ENCODE measurements at places on chromosomes 16 and 17. TPM values are rescaled to one million over a fixed set of nuclear protein-coding genes. Genes with fewer than 3 reads are reported as not detected.

GRCh38 chr17:69714669-69715068 is 300.2 kb downstream of the MAP2K6 start:
- no peaks in the 10 kb centered on the region for H3K36me3 ChIP-seq
- peak overlapping the region; percentile 26 for H3K27ac ChIP-seq
- H3K4me1 ChIP-seq = peaks cover 59% of the 10 kb centered on the region
- no peaks in the 10 kb centered on the region for H3K27me3 ChIP-seq

- peaks cover 5% of the 10 kb centered on the region for H3K4me1 ChIP-seq
- H3K27me3 ChIP-seq = no peaks in the 10 kb centered on the region
- no peaks in the 10 kb centered on the region for H3K36me3 ChIP-seq
- H3K4me3 ChIP-seq = no peak overlapping the region
- no peak overlapping the region for H3K27ac ChIP-seq
- DNase-seq = no peak
Observed at GRCh38 chr16:55666012-55666411, 10.2 kb downstream of the SLC6A2 start.

The CENPN gene
- 77.4 TPM for total RNA-seq

GRCh38 chr17:34110315-34110714 is 144.8 kb upstream of the CCL2 start:
- H3K27ac ChIP-seq = no peak overlapping the region
- H3K4me3 ChIP-seq = no peak overlapping the region
- no peak for DNase-seq
- H3K4me1 ChIP-seq = no peaks in the 10 kb centered on the region
- no peaks in the 10 kb centered on the region for H3K36me3 ChIP-seq

The MYO15A gene
- 0.53 TPM for total RNA-seq

DNA sequence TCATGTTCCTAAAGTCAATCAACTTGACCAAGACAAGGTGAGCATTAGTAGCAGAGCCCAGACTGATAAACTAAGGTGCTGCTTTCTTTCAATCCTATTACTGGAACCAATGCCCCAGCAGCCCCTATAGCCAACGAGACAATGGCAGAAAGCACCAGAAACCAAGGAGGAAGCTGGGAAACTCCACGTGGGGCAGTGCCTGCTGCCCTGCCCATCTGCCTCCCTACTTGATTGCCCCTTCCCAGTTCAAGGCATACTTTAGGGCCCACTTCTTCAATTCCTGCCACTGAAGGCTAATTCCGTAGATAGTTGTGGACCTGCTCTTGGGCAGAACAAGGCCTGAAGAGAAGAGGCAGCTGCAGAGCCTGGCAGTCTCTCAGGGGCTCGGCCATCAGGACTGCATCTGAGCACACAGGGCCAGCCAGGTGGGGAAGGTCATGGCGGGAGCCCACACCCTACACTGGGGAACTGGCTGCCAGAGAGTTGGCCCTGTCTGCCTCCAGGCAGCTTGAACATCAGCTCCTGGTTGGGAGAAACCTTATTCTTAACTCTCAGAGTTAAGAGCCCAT is 30.9 kb downstream of the WSB1 start:
- no peak overlapping the region for H3K27ac ChIP-seq
- peaks cover 12% of the 10 kb centered on the region for H3K4me1 ChIP-seq
- no peaks in the 10 kb centered on the region for H3K36me3 ChIP-seq
- H3K4me3 ChIP-seq = no peak overlapping the region

GRCh38 chr16:69711115-69711740 is 15.1 kb downstream of the NQO1 start:
- no peak overlapping the region for H3K4me3 ChIP-seq
- no peak overlapping the region for H3K27ac ChIP-seq
- no peaks in the 10 kb centered on the region for H3K4me1 ChIP-seq
- DNase-seq = no peak
- no peaks in the 10 kb centered on the region for H3K36me3 ChIP-seq

DNA sequence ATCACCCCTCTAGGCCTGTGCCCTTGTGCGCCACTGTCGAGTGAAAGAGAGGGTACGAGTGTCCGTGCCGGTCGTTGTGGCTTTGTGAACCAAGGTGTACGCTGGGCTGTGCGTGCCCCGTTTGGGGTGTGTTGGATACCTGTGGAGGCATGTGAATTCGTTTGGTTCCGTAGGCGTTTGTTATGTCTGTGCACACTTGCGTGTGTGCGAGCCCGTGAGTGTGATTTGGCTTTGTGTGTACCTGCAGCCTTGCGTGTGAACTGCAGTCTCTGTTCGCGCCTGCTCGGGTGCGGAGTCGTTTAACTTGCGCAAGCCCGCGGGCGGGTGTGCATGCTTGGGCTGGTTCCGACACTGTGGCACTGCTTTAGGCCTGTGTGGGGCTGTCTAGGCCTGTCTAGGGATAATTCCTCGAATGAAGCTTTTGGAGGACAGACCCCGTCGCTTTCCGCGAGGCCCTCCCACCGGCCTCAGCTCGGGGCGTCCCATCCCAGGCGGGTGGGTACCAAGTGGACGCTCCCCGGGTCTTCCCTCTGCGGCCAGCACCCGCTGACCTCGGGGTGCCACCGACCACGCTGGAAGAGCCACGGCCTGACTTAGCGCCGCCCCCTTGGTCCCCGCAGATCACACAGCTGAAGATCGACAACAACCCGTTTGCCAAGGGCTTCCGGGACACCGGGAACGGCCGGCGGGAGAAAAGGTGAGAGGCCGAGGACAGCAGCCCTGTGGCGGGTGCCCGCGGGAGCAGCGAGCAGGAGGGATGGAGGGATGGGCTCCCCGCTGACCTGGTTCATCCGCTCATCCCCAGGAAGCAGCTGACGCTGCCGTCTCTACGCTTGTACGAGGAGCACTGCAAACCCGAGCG is 4.4 kb downstream of the TBX2 start:
- peak overlapping the region; percentile 61 for H3K27ac ChIP-seq
- peak overlapping the region; percentile 91 for H3K4me3 ChIP-seq
- no peaks in the 10 kb centered on the region for H3K27me3 ChIP-seq
- H3K36me3 ChIP-seq = peaks cover 57% of the 10 kb centered on the region
- DNase-seq = no peak

The APPBP2 gene
- 21.4 TPM for total RNA-seq

DNA sequence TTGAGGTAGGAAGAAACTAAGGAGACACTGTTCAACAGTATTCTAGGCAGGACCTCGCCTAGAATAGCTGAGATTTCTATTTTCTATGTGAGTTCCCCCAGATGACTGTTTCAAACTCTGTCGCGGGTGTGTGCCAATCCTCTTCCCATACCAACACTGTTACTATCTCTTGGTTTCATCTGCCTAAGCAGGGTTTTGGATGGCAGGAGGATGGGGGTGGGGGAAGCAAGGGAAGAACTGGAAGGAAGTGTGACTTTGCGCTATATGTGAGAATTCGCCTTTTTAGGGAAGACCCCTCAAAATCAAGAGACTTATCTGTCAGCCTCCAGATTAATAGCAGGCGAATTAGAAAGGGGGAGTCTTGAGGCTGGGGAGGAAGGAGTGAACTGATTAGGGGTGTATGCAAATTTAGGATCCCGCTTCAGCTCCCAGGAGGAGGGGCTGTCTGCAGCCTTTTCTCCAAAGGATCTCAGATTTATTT is 521 bp upstream of the G6PC3 start:
- peak overlapping the region; percentile 72 for H3K4me3 ChIP-seq

- H3K4me1 ChIP-seq = peaks cover 6% of the 10 kb centered on the region
- no peak overlapping the region for H3K4me3 ChIP-seq
- DNase-seq = no peak
- H3K36me3 ChIP-seq = no peaks in the 10 kb centered on the region
Observed at GRCh38 chr17:74001145-74001544, 202.3 kb upstream of the RPL38 start.

The BAHCC1 gene
- total RNA-seq = 17.4 TPM

The LHX1 gene
- total RNA-seq = 0.43 TPM

DNA sequence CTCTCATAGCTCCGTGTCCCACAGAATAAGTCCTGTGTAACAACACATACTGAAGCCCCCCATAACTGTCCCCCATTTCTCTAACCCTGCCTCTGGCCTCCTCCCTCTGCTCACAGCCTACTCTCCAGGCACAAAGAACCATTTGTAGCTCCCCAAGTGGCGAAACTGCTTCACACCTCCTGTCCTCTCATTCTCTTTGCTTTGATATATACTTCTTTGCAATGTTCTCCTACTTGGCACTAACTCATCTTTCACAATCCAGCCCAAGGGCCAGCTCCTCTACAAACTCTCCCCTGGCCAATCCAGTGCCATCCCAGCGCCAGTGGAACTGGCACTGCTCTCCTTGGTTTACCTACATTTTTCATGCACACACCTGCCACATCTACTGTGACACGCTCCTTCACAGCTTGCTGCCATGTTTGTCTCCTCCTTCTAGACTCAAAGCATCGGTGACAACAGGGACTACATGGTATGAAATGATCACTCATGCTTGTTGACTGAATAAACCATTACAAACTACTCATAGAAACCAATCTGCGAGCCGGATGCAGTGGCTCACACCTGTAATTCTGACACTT is 12.8 kb downstream of the CYTH1 start:
- H3K36me3 ChIP-seq = peaks cover 2% of the 10 kb centered on the region
- H3K27ac ChIP-seq = no peak overlapping the region
- peaks cover 23% of the 10 kb centered on the region for H3K4me1 ChIP-seq
- no peaks in the 10 kb centered on the region for H3K27me3 ChIP-seq

The WFDC1 gene
- total RNA-seq = 0.43 TPM

DNA sequence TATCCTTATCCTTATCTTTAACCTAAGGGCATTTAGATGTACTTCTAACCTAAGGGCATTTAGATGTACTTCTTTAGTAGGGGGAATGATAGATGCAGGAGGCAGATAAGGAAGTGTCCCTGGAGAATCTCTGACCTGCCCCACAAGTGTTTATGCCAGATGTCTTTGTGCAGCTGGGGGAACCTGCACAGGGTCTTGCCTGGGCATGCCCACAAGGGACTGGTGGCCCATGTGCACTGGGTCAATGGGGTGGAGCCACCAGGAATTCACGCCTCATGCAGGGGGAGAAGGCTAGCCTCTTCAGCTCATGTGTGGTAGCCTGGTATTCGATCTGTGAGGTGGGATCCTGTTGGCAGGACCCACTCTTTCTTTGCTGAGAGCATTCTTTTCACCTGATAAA is 38.0 kb downstream of the CA10 start:
- no peaks in the 10 kb centered on the region for H3K4me1 ChIP-seq
- H3K27ac ChIP-seq = no peak overlapping the region
- H3K36me3 ChIP-seq = no peaks in the 10 kb centered on the region

- no peaks in the 10 kb centered on the region for H3K36me3 ChIP-seq
- peak; percentile 66 for DNase-seq
- peaks cover 9% of the 10 kb centered on the region for H3K27me3 ChIP-seq
- H3K4me1 ChIP-seq = peaks cover 13% of the 10 kb centered on the region
Observed at GRCh38 chr16:1533443-1533951, at the start of gene TMEM204. Gene TMEM204 (plus strand): TSS chr16:1533666. CDS start chr16:1534276, 610 bp downstream.

The AOC2 gene
- total RNA-seq = 0.86 TPM

The NKIRAS2 gene
- 81.6 TPM for total RNA-seq
